HepG2 (cell line): ENCODE measurements at places on chromosomes 6 and 20.
A peak's percentile ranks its signal among the peaks of the same experiment; 100 is the strongest.

DNA sequence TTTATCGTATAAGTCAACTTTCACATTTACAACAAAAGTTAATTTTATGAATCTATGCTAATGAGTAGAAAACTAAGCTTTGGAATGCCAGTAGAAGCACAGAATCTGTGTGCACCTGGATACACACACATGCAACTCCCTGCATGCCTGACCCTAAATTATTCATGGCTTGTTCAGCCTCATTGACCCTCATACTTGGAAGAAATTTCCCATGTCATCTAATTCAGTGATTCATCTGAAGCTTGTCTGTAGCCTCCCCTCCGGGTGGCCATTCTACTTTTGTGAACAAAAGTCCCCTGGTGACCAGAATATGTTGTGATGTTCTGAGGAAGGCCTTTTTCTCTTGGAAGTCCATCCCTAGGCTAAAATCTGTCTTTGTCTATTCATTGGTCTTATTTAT, 1078.4 kb downstream of the KIF16B start:
- DNase-seq, result no peak

DNA sequence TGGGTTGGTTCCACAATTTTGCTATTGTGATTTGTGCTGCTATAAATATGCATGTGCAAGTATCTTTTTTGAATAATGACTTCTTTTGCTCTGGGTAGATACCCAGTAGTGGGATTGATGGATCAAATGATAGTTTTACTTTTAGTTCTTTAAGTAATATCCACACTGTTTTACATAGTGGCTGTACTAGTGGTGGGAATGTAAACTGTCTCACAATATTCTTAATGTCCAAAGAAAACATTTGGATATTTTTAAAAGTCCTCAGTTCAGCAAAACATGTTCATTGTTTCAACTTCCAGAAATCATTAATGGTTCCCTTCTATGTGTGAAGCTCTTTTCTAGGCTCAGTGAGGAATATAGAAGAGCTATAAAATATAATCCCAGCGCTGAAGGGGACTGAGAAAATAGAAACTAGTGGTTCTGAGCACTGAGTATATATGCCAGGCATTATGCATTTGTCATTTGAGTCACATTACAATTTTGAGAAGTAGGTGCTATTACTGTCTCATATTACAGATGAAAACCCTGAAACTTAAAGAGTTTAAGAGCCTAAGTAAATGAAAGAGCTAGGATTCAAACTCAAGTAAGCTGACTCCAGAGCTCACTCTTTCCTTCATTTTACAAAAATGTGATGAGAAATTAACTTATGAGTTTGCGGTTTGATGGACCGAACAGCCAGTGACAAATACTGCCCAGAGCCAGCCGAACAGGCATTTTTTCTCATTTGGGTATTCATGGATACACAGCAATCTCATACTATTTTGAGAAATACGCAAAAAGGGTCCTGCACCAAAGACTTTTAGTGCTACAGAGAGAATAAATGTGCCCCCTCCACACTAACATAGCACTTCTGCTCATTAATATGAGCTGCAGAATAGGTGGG, 250.1 kb downstream of the TBX18 start:
- DNase-seq, result no peak

- DNase-seq, result no peak
These were observed 31.0 kb upstream of the KCNB1 start for GRCh38 chr20:49513517-49513916.

DNA sequence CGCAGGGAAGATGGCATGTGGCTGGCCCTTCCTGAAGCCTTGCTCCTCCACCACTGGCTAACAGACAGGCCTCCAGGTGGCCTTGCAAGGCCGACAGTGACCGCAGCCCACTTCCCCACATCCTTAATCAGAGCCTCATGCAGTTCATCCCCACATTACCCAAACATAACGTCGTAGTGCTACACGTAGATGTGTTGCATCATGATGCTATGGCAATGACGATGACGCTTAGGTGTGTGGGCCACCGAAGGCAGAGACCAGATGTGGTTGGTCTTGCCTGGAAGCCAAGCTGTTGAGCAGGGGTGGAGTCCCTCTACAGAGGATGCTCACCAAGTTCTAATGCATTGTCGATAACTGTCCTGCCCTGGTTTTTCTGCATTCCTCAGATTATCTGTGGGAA, 5.6 kb downstream of the CD93 start:
- DNase-seq, result no peak

GRCh38 chr20:45164906-45165305, 9.8 kb upstream of the PI3 start:
- DNase-seq, result no peak

- no peak for DNase-seq
These were observed 742 bp upstream of the CEP85L start for GRCh38 chr6:118652051-118652615.

GRCh38 chr6:130148181-130148580, 74.6 kb downstream of the SAMD3 start:
- DNase-seq, result no peak

DNA sequence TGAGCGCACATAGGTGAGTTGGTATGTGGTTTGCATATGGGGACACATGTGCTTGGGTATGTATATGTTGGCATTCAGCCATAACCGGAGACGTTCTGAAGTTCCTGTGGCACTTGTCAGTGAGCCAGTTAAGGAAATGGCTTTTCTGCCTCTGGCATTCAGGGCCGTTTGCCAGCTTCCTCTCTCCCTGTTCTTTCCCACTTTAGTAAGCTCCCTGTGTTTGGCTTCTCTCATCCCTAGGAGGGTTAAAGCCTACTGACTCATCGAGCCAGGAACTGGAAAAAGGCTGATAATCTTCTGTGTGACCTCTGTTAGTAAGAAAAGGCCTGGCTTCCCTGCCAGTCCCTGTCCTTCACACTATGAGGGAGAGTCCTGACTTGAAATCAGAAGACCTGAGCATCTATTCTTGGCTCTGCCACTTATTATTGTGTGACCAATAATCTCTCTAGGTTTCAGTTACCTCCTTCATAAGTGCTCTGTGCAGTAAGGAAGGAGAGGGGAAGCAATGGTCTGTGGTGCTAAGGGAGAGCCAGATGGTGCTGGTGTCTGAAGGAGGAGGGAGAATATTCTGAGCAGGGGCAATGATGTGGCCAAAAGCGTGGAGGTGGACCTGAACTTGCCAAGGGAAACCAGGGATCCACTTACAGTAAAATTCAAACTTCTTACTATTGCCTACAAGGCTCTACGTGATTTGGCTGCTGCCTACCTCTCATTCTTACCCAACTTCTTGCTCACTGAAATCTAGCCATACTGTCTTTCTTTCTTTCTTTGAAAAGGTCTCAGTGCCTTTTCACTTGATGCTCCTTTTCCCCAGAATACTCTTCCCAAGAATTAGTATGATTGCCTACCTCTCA, 31.4 kb downstream of the ACSS2 start:
- peak; percentile 26 for DNase-seq

DNA sequence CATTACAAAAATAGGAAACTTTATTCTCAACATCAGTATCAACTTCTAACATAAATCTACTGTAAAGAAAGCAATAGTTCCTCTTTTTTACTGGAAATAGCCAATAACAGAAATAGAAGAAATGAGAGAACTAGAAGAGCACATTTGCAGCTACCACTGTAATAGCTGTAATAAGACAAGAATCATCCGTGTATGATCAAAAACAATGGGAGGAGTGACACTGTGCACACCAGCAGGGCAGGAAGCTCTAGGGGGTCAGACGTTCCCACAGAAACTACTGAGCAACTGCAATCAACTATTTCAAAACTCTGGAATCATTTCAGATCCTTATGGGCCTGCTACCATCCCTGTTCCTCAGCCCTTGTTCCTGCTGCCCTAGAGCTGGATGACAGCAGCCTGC, 43.7 kb downstream of the NINL start:
- DNase-seq, result no peak

GRCh38 chr6:130020073-130020906, 1.9 kb downstream of the L3MBTL3 start:
- no peak for DNase-seq

DNA sequence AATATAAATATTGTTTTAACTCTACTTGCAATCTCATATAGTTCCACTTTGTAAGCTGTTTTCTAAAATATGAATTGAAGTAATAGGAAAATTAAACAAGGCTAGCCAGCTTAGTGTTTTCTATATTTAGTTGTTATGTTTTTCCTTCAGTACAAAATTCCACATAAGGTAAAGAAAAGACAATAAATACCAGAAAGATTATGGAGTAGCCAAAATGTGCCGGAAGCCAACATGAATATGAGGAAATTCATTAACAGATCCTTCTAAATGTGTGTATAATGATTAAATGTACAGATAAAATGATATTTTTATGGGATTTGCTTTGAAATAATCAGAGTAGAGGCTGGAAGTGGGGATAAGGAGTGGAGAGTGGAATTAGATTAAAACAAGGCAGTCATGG, 52.5 kb upstream of the COL21A1 start:
- no peak for DNase-seq

DNA sequence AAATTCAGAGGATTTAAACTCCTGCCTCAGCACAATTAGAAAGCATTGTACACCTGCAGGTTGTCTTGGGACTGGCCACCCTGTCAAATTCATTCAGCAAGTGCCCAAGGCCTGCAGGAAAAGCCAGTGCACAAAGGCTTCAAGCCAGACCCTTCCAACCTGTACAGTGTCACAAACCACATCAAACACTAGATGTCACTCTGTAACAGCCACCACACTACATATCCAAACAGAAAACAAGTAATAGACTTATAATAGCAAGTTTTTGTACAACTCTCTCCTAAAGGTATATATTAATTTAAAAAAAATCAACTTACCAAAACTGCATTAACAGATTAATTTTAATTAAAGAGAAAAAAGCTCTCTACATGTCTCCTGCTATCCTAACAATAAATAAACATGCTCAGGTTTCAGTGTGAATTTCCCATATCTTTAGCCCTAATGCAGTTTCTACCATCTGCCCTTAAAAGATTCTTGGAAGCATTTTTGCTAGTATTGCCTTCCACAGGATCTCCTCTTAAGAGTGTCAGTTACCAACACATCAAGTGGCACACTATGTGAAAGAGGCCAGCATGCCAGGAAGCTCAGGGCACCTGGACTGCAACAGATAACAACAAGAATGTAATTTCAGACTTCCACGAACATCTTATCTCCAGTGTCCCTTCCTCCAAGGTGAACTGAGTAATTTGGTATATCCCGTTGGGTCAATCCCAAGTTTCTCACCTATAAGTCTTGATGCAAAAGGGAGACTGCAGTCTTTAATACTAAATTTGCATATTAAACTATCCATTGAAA, 47.5 kb downstream of the RALGAPA2 start:
- DNase-seq, result peak; percentile 71

- no peak for DNase-seq
These were observed 191.5 kb upstream of the RNF217 start for GRCh38 chr6:124770784-124771183.

- no peak for DNase-seq
These were observed 68.8 kb upstream of the IYD start for GRCh38 chr6:150299873-150300485.

GRCh38 chr6:19159089-19159488, 678.1 kb upstream of the ID4 start:
- DNase-seq, result no peak

GRCh38 chr20:12049125-12049524, 131.4 kb downstream of the BTBD3 start:
- DNase-seq, result no peak

GRCh38 chr6:129645830-129646579, 64.0 kb downstream of the ARHGAP18 start:
- DNase-seq, result peak; percentile 58

- no peak for DNase-seq
These were observed 18.3 kb upstream of the ADGRF4 start for GRCh38 chr6:47680051-47680450.

GRCh38 chr6:105380634-105381033, 22.2 kb downstream of the PREP start:
- DNase-seq, result no peak

DNA sequence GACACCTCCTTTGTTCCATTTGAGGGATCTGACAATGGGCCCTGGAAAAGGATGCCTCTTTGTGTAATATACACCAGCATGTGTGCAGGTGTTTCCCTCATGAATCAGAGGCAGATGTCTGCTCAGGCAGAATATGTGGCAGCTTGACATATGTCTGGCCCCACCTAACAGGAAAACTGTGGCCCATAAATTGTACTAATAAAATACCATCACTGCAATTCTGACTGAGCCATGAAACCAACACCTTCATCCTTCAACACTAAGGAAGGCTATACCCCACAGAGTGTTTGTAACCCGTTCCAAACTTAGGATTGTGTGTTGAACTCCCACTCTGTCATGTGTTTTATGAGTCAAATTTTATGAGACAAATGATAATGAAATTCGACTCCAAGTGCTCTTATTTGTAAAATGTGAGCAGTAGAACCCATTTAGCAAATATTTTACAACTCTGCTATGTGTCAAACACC, 22.7 kb downstream of the LAMA4 start:
- DNase-seq, result no peak

GRCh38 chr6:70225055-70225454, 77.8 kb downstream of the COL9A1 start:
- no peak for DNase-seq

GRCh38 chr6:45116714-45117410, 211.3 kb upstream of the RUNX2 start:
- DNase-seq, result no peak

GRCh38 chr6:33808641-33809180, 4.9 kb upstream of the MLN start:
- no peak for DNase-seq

GRCh38 chr20:40134176-40134575, 554.9 kb downstream of the MAFB start:
- DNase-seq, result no peak
